ENCODE measurements at places on chromosomes 2 and 18. TPM values are rescaled to one million over a fixed set of nuclear protein-coding genes. Genes with fewer than 3 reads are reported as not detected.

DNA sequence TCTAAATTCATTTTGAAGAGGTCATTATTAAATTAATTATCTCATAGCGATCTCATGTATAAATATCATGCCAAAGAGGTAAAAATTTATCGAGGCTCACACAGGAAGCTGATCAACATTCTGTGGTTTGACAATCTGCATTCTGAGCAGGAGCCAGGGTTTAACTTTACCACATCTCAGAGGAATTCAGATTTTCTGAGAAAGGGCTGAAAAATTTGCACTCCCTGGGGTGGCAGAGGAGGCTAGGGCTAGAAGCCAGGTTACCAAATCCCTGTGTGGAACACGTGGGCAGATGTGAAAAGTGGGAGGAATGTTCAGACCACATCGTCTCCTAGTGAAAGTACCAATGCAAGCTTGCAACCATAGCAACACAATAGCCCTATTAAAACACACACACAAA lies 63.5 kb upstream of the CTLA4 start:
- peak; percentile 68 for DNase-seq

GRCh38 chr2:196170606-196171247 lies 651 bp downstream of the STK17B start:
- DNase-seq, result peak; percentile 64

- no peak for DNase-seq
These were observed 9.8 kb downstream of the EN1 start for GRCh38 chr2:118837621-118838020.

DNA sequence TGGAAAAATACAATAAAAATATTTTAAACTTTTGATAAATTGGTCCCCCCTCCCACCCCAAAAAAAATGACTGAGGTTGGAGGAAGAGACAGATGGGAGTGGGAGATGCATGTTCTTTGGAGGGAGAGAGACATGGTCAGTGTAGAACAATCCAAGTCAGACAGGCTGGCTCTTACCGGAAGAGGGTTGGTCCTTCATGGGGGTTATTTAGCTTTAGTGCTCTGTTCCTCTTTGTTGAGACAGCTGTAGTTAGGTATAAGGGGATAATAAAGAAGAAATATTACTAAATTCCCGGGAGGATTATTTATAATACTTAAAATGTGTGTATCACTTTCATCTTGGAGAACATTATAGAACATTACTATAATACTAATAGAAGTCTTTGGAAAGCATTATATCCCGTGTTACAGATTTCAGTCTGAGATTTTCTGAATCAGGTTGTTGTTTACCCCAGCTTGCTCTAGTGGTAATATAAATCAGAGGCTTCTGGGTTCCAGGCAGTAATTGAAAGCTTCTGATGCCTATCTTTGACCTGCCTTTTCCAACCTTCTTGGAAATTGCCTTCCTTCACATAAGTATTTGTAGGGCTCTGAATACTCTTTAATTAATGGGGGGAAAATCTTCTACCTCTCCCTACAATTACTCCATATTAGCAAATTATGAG lies 87.7 kb downstream of the SPTBN1 start:
- DNase-seq, result no peak

DNA sequence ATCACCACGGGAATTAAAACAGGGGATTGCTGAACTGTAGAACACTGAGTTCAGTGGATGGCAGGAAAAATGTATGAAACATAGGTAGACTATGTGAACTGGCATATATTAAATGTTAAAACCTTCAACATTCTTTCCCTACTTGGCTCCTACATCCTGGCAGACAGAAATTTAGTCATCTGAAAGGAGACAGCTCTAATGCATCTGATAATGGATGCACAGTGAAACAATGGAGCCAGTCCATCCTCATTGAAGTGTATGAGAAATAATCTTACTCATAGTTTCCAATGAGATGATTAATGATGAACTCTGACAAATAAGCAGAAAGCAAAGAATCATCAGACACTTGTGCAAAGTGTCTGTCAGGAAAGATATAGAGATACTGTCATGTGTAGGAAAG lies 1629.7 kb upstream of the TMEFF2 start:
- no peak for DNase-seq

DNA sequence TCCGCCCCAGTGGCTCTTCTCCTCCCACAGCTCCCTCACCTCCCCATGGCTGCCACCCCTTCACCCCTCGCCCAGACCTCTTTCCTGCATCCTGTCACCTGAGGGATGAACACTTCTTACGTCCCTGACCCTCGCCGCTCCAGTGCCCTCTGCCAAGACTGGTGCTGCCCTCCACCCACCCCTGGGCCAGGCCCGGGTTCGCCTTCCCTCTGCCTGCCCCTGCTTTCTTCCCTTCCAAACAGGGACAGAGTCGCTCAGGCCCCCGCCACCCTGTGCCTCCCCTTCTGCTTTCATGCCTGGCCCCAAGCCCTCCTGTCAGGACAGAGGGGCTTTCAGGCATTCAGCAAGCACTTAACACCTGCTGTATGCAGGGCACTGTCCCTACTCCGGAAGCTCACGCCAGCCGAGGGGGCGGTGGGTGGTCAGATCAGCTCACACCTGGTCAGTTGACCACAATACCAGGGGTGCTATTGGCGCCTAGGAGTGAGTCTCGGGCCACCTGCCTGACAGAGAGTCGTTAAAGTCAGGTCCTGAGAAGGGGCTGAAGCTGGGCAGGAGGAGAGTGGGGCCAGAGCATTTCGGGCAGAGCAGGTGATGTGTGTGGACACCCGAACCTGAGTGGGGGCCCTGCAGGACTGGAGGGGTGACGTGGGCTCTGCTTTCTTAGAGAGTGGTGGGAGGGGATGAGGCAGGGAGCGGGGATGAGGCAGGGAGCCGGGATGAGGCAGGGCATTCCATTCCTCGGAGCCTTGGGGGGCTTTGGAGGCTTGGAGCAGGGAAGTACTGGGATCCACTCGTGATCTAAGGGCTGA lies 26.0 kb upstream of the HPCAL1 start:
- no peak for DNase-seq

- DNase-seq, result no peak
These were observed 357.1 kb downstream of the NRXN1 start for GRCh38 chr2:50674876-50675275.

GRCh38 chr18:30988440-30988839 lies 54.1 kb downstream of the DSC3 start:
- DNase-seq, result peak; percentile 16

GRCh38 chr2:9618410-9618809 lies 12.4 kb downstream of the YWHAQ start:
- no peak for DNase-seq

- peak; percentile 49 for DNase-seq
These were observed 126.3 kb downstream of the NRP2 start for GRCh38 chr2:205808486-205809121.

GRCh38 chr2:119679526-119679837 lies 481 bp downstream of the TMEM177 start:
- no peak for DNase-seq

- DNase-seq, result no peak
These were observed 49.3 kb downstream of the SLC35F5 start for GRCh38 chr2:113707106-113707505.

DNA sequence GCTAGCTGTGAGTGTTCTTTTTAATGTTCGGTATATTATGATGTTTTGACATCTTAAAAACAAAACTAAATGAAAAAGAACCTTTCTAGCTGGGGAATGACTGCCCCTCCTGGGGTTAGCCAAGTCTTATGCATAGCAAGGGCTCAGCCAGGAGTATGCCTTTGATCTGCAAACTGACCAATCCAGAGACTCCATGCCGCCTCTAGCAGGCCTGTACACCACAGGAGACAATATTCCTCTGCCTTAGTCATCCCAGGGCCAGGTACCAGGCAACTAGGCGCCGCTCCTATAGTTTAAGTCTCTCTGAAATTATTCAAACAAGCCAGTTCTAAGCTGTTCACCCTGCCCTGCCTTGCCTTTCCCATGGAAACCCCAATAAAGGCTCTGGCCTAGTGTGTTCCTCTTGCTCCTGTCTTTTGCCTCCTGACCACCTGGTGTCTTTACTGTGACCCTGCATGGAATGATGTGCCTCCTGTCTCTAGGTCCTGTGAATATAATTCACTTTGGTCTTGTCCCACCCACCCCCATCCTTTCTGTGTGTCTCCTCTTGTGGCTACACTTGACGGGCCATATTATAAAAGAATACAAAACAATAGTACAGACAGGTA lies 52.0 kb upstream of the CHN1 start:
- DNase-seq, result no peak

- DNase-seq, result no peak
These were observed 5.8 kb downstream of the NEURL3 start for GRCh38 chr2:96499061-96499960.

DNA sequence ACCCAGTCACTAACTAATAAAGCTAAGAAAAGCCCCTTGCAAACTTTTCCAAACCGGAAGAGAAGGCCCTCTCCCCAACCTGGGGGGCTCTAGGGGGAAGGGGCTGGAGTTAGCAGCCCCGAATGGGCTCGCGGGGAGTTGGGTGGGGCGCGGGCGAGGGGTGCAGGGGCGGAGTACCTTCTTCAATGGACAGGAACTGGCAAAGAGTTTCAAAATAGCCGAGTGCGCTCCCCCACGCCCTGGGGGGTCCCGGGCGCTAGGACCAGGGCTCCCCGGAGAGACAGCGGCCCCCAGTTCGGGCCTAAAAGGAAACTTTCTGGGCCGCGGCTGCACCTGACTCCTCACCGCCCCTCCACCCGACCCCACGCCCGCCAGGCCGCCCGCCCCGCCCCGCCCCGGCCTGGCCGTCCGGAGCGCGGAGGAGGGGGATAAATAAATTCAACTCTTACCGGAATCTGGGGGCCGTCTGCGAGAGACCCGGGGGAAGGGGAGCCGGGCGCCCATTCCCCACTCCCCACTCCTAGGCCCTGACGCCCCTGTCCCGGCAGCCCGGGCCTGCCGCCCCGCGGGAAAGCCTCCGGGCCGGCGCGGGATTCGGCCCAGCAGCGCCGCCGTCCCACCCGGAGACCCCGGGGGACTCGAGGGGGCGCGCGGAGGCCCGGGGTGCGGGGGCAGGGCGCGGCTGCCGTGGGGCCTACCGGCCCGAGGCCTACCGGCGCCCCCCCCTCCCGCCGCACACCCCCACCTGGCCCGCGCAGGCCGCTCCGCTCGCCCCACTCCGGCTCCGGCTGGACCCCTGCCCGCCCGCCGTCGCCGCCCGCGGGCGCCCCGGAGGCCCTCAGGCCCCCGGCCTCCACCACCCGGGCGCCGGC lies 868 bp downstream of the INO80D start:
- peak; percentile 63 for DNase-seq

DNA sequence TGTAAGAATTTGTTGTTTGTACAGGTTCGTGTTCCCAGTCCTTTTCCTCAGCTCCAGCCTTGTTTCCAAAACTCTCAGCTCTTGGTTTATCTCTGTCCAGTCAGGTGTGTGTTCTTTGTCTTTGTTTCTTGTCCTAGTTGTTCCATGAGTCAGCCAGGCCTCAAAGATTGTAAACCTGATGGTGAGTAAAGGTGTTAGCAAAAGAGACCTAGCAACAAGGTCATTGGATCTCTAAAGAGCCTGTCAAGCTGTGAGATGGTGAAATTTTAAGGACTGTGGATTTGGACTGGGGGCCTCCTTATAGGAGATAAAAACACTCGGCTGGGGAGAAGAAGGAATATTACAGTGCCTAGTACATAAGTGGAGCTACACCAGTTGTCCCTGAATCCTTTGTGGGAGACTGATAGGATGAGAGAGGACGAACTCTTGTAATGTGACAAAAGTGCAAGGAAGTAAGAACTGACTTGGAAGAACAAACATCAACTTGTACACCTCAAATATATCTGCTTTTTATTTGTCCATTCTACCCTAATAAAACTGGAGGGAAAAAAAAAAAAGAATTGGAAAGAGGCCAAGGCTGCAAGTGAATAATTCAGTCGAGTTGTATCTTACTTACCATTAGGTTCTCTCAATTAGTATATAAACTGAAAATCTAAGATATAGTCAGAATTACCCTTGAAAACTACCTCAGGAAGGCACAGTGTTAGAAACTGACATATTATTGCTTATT lies 37.2 kb downstream of the ITGA6 start:
- DNase-seq, result no peak

DNA sequence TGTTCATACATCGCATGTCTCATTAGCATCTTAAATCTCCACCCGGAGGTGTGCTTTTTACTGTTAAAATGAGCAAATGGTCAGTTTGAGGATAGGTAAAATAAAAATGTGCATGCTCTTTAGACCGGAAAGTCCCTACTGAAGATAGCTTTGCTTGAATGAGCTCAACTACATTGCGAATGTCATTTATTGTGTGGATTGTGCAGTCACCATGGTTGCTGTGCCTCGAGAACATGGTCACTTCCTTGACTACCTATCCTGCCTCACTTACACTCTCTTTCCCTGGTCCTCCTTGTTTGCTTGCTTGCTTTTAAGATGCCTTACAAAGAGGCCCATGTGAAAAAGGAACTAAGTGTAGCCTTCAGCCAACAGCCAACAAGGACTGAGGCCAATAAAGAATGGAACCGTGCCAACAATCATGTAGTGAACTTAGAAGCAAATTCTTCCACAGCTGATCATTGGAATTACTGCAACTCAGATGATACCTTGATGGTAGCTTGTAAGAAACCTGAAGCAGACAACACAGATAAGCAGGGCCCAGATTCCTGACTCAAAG lies 72.2 kb upstream of the BARD1 start:
- peak; percentile 76 for DNase-seq

DNA sequence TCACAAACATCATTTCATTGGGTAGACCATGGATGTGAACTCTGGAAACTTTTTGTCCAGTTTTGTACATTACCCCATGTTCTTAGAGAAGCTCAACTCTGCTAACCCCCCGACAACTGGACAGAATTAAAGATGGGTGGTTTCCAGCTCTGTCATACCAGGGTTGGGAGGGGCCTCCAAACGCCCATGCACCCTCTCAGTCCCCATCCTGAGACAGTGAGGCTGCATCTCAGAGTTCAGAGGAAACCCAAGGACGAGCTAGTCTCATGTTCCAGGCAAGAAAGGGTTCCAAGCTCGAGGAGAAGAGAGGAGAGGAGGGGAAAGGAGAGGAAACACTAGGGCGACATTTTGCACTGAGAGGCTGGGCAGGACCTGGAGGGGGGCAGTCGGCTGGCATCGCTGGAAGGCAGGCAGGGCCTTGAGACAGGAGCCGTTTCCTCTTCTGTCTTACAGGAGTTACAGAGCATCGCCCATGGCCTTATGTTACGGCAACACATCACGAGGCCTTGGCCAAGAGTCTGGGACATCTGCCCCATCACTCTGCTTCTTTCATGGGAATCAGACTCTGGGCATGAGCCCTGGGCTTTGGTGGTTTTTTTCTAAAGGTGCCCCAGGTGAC lies 16.4 kb downstream of the MAL start:
- no peak for DNase-seq

Gene RAX
- total RNA-seq, result not detected

Gene MC2R
- 0.18 TPM for total RNA-seq

Gene SAP130
- total RNA-seq, result 4.5 TPM

Gene SLC9A4
- total RNA-seq, result 0.04 TPM

Gene CYP26B1
- 11.7 TPM for total RNA-seq

Data from muscle of leg (tissue), 16 donors.